ENCODE measurements at places on chromosomes 4 and X. TPM values are rescaled to one million over a fixed set of nuclear protein-coding genes. Genes with fewer than 3 reads are reported as not detected.

FATE1 gene
- total RNA-seq, result not detected

MAB21L2 gene
- 11.7 TPM for total RNA-seq

TRIM75 gene
- total RNA-seq, result not detected

GAGE12H gene
- not detected for total RNA-seq

SSX2 gene
- total RNA-seq, result not detected

DNA sequence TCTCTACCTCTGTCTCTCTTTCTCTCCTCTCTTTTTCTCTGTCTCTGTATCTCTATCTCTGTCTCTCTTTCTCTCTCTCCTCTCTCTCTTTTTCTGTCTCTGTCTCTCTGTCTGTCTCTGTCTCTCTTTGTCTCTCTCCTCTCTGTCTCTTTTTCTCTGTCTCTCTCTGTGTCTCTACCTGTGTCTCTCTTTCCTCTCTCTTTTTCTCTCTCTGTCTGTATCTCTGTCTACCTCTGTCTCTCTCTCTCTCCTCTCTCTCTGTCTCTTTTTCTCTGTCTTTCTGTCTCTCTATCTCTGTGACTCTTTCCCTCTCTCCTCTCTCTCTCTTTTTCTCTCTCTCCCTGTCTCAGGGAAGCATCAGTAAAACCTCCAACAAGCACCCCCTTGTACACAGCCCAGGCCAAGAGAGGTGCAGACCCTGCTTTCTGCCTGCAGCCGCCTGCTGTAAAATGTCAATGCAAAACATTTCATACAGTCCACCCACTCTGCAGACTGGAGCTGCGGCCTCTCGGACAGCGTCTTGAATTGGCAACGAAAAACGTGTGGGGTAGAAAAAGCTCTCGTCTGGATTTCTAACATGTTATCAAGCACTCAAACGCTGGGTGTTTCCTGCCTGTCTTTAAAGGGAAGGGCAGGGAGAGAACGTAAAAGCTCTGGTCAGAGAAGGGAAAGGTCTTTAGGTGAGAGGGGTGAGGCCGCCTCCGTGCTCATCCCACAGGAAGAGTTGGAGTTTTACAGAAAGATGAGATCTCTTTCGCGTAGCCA lies 3.7 kb upstream of the SHOX start:
- H3K27ac ChIP-seq, result no peak overlapping the region
- H3K4me1 ChIP-seq, result no peaks in the 10 kb centered on the region
- no peak for DNase-seq

DNA sequence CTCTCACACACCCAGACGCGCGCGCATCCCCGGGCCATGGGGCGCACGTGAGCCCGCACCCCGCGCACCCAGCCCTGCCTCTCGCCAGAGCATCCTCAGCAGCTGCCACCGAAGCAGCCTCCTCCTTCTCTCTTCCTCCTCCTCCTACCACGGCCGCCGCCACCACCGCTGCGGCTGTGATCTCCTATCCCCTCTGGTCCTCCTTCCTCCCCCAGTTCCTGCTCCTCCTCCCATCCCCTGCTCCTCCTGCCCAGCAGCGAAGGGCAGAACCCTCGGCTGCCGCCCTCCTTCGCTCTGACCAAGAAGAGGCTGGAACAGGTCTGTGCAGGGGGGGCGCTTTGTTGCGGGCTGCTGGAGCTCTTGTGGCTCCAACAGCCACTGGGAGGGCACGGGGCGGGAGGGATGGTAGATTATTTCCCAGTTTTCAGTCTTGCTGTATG lies 148.7 kb upstream of the CHRDL1 start:
- DNase-seq, result no peak
- peaks cover 13% of the 10 kb centered on the region for H3K27me3 ChIP-seq
- H3K27ac ChIP-seq, result no peak overlapping the region
- H3K36me3 ChIP-seq, result no peaks in the 10 kb centered on the region

DNA sequence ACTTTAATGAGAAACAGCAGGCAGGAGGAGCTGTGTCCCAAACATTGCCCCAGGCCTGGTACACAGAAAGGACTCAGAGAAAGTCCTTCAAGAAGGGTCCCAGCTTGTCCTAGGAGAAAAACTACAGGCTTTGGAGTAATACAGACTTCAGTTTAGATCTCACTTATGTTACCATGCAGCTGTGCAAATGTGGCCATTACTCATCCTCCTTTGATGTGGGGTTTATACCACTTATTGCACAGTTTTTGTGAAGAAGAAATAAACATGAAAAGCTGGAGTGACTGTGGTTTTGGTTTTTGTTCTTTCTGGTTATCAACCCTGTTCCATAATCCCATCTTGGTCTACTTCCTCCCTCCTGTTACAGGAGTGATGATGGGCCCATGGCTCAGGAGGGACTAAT lies 8.1 kb upstream of the CYTL1 start:
- peak; percentile 42 for DNase-seq
- H3K36me3 ChIP-seq, result no peaks in the 10 kb centered on the region
- H3K27ac ChIP-seq, result no peak overlapping the region
- no peak overlapping the region for H3K4me3 ChIP-seq
